ENCODE measurements at places on chromosomes 4 and X. TPM values are rescaled to one million over a fixed set of nuclear protein-coding genes. Genes with fewer than 3 reads are reported as not detected.

GRK4 gene
- total RNA-seq = 1.3 TPM

ARHGAP36 gene
- not detected for total RNA-seq

HS3ST1 gene
- total RNA-seq = 2.5 TPM

- DNase-seq = no peak
Observed at GRCh38 chr4:31083456-31083855, 363.3 kb downstream of the PCDH7 start.

DNA sequence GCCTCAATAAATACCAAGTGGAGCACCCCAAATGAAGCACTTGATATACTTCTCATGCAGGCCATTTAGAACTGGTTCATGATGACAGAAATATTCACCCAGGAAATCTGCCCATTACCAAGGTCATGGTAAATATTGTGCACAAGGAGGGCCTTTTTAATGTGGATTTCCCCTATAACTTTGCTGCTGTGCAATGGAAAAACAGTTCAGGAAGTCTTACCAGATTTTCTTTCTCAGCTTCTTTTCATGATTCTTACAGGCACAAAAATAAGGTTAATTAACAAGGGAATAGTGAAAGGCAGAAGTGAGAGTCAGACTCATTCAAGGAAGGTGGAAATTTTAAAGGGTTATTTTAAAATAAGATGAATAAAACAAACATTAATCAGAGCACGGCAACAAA, 904.3 kb upstream of the GRIA3 start:
- DNase-seq = no peak

GRCh38 chr4:907691-908425, 24.3 kb downstream of the GAK start:
- DNase-seq = no peak

TEX13B gene
- total RNA-seq = not detected

DNA sequence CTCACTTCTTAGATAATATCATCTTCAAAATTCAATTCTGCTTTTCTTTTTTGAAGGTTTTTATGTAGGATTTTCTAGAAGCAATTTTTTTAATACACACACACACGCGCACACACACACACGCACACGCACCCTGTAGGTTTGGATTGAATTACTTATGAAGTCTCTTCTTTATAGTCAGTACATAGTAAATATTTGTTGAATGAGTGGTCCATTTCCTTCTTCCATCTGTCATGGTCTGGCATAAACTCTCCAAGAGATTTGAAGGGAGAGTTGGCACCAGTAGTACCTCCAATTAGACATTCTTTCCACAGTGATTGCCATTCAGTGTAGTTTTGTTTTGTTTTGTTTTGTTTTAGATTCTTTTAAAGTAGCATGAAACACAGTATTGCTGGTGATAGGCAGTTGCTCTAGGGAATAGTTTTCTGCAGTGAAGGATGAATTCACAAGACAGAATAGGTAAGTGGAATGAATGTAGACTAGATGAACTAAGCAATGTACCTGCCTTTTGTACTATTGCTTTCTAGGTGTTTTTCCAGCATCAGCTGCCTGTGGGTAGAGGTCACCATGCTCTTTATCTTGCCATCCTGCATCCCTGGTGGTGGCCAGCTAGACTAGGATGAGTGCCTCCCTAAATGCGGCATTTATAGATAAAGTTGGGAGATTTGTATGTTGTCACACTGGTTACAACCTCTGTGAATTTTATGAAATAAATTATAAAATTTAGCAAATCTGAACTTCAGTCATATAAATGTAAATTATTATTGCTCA, 20.5 kb downstream of the PDLIM5 start:
- no peak for DNase-seq

SMR3B gene
- total RNA-seq = not detected

CT45A10 gene
- not detected for total RNA-seq

- no peak for DNase-seq
Observed at GRCh38 chr4:11976726-11977263, 548.1 kb upstream of the HS3ST1 start.

DNA sequence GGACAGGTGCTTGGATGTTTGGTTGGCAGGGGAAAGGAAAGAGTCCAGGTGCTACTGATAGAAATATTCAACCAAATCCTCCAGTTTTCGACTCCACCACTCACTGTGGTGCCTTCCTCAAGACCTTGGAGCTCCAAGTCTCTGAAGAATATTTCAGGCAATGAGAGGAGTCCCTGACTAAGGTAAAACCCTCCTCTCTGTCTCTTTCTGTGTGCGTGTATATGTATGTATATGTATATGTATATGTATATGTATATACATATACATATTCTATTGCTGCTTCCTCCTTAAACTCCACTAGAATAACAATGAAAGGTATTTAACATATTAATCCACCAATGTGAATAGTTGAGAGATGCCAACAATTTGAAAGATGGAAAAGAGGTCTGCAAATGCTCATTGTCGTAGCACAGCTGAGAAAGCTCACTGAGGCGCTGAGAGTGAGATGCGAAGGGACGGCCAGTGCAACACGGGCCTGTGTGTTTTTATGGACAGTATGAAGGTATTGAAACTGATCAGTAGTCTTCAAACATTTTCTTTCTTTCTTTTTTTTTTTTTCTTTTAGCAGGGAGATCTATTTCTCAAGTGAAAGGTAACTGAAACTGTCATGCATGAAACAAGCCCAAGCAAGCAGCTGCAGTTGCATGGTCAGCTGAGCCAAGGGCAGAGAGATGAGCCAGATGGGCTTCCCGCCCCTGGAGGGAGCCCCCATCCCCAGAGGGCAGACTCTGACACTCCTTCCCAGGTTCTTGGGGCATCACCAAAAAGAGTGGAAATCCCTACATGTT, 41.1 kb upstream of the HS3ST1 start:
- DNase-seq = no peak

GRCh38 chr4:185332575-185333464, 62.9 kb downstream of the LRP2BP start:
- DNase-seq = no peak

- DNase-seq = no peak
Observed at GRCh38 chr4:48914311-48914710, 7.7 kb upstream of the OCIAD2 start.

DNA sequence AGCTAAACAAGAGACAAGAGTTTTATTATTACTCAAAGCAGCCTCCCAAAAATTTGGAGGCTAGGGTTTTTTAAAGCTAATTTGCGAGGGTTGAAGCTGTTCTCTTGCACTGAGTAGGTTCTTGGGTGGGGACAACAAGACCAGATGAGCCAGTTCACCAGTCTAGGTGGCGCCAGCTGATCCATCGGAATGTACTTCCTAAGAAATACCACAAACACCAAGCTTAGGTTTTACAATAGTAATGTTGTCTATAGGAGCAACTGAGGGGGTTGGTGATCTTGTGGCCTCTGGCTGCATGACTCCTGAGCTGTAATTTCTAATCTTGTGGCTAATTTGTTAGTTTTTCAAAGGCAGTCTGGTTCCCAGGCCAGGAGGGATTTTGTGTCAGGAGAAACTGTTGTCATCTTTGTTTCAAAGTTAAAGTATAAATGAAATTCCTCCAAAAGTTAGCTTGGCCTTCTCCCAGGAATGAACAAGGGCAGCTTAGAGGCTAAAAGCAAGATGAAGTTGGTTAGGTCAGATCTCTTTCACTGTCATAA, 130.6 kb downstream of the SLC7A11 start:
- no peak for DNase-seq

- no peak for DNase-seq
Observed at GRCh38 chr4:183969596-183969995, 64.5 kb downstream of the STOX2 start.

- no peak for DNase-seq
Observed at GRCh38 chr4:161704040-161704439, 459.8 kb downstream of the FSTL5 start.

GRCh38 chrX:8657883-8658282, 74.1 kb downstream of the ANOS1 start:
- DNase-seq = no peak

GRCh38 chr4:56512166-56512565, 6.6 kb downstream of the ARL9 start:
- no peak for DNase-seq

PFKFB1 gene
- not detected for total RNA-seq

DNA sequence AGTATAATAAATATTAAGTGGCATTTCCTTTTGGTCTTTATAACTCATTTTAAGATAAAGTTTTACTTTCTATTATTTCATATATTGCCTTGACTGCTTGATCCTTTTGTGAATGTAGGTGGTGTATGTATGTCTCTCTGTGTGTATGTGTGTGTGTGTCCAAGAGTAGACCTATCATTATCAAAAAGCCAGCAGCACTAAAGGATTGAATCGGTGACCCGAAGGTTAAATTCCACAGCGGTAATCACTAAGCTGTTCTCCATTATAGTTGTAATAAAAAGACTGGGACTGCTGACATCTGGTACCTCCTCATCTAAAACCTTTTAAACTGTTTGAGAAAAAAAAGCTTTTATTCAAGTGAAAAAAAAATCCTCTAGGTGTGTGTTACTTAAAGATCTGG, 1014.8 kb downstream of the PCDH7 start:
- no peak for DNase-seq

GRCh38 chrX:129840344-129840743, 3.3 kb downstream of the ZDHHC9 start:
- DNase-seq = no peak

DNA sequence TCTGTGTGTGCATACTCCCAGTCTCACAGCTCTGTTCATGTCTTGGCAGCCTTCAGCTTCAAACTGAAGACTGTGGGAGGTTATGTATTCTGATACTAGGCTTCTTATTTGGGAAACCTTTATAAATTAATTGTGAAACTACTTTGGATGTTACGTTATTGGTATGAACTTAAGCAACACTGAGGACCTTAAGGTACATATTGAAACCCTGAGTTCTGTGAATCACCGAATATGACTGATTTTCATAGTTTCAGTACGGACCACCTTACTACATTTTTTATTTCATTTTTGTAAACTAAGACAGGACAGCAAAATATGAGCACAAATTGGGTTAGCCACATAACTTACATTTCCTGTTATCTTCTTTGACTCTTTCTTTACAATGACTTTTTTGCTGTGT, 498.4 kb downstream of the PDGFC start:
- no peak for DNase-seq

GRCh38 chr4:185247151-185247550, 37.8 kb downstream of the SNX25 start:
- DNase-seq = no peak

GRCh38 chrX:118353081-118353850, 7.4 kb downstream of the WDR44 start:
- DNase-seq = no peak

ARHGAP6 gene
- total RNA-seq = 2.0 TPM

- DNase-seq = no peak
Observed at GRCh38 chr4:576245-576821, at the start of gene TMEM271. Gene TMEM271 (minus strand): TSS chr4:576295. CDS start chr4:576062, 233 bp downstream.

DNA sequence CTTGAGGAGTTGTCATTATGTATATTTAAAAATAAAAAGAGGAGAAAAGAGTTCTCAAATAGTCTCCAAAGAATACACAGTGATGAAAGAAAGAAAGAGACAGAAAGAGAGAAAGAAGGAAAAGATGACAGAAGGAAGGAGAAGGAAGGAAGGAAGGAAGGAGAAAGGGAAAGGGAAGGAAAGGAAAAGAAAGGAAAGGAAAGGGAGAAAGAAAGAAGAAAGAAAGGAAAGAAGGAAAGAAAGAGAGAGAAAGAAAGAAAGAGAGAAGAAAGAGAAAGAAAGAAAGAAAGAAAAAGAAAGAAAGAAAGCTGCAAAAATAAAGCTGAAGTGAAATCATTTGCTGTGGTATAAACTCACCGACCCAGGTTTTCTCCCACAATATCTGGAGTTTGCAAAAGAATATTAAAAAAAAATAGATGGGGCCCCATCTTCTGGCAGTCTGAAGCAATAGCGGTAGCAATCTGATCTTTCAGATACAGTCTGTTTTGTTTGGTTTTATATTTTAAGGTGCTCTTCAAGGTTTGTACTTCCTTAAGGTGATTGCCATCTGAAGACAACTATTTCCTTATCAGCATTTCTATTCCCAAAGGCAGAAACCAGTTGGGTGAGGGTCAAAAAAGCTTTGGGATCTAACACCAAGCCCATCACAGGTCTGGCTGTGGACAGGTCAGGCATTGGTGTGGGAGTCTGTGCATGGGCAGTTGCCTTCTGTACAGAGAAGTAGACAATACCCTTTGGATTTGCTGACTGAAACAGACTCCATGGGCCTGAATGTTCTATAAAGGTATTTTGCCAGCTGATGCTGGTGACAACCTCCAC, 160.4 kb downstream of the CPEB2 start:
- no peak for DNase-seq
